ENCODE measurements at places on chromosomes 13 and 19.

DNA sequence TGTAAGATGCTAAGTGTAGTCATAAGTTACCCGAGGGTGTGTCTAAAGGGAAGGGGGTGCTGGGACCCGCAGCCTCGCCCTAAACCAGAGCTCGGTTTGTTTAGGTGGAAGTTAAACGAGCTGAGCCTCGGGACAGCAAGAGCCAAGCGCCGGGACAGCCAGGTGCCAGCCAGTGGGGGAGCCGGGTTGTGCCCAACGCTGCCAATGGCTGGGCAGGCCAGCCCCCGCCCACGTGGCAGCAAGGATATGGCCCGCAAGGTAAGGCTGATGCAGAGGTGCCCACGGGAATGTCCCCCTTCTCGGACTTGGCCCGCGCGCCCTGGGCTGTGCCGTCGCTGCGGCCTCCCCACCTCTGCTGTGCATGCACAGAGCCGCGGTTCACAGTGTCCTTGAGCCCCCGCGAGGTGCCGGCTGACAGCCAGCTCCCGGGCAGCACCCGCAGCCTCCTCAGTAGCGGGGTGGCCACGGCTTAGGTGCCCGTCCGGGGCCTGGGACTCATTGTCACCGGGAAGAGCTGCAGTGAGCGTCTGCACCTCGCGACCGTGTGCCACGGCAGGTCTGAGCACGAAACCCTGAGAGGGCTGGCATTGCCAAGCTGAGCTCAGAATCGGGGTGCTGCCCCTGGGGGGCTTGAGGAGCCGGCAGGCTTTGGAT, 9.3 kb upstream of the RPS15 start:
- no peak for DNase-seq

DNA sequence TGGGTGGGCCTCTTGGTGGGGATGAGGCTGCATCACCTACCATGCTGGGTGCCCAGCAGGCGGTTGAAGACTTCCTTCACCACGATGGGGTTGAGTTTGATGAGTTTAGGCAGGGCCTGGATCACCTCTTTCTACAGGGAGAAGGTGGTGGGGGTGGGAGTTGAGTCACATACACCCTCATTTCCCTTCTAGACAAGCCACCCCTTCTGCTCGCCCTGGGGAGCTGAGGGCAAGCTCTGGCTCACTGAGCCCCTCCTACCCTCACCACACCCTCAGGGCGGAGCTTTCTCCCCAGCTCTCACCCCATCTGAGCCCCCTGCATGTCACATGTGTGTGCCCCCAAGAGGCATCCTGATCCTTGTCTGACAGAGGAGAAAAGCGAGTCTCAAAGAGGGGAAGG, 7.6 kb upstream of the RSPH6A start:
- no peak for DNase-seq

DNA sequence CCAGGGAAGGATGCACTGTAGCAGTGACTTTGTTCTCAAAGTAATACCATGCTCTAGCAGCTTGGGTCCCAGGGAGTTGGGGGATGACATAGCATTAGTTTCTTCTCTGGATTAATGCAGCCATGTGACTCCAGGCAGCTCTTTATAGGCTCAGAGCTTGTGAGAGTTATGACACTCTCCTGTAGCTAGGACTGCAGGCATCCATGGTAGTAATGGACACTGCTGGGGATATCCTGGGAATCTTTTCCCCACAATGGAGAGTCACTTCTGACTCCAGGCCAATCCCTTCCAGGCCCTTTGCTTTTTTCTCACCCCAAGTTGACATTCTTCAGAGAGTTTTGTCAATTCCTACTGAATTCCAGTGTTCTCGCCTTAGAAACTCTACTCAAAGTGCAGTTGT, 270.9 kb downstream of the COG6 start:
- no peak for DNase-seq

- no peak for DNase-seq
Measured at GRCh38 chr13:105956921-105957320, 578.5 kb downstream of the EFNB2 start.

DNA sequence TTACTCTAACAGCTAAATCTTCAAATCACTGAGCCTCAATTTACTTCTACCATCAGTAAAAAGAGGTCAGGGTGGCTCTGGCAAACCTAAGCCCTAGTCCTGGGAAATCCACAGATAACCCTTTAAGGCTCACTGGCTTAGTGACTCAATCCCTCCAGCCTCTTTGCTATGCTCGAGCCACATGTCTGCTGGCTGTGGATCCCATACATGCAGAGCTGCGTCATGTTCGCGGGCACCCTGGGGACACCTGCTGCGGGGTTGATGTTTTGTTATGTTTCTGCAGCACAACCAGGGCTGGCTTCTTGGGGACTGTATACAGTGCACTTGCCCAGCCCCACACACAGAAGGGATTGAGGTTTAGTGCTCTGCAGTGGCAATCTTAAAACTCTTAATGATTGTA, 41.6 kb upstream of the C13orf42 start:
- no peak for DNase-seq
